Stimulated activated CD4-positive, alpha-beta T cell treated with anti-CD3 and anti-CD28 coated beads, TNF-alpha, amount 100 ng/mL, for 4 hours (primary cell): ENCODE measurements at places on chromosomes 12 and 14.

GRCh38 chr12:107092669-107093416 lies 506 bp downstream of the CRY1 start:
- DNase-seq = peak; percentile 69

DNA sequence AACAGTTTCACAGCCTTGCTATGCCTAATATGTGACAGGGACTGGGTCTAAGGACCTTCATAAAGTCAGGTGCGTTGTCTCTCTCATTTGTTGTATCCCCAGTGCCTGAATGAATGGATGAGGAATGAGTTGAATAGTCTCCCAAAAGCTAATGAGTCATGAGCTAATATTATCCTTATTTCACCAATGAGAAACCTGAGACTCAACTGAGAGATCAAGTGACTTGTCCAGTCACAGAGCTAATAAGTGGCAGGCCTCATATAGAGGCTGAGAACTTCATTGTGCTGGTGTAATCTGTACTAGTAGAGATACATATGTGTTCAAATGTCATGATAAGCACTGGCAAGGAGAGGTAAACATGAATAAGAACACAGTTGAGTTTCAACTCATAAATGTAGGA lies 612.4 kb downstream of the NRXN3 start:
- DNase-seq = no peak

- DNase-seq = no peak
Measured at GRCh38 chr14:58315606-58316005, 17.3 kb downstream of the ARID4A start.

- no peak for DNase-seq
Measured at GRCh38 chr12:123045678-123046077, 65.2 kb downstream of the ARL6IP4 start.

DNA sequence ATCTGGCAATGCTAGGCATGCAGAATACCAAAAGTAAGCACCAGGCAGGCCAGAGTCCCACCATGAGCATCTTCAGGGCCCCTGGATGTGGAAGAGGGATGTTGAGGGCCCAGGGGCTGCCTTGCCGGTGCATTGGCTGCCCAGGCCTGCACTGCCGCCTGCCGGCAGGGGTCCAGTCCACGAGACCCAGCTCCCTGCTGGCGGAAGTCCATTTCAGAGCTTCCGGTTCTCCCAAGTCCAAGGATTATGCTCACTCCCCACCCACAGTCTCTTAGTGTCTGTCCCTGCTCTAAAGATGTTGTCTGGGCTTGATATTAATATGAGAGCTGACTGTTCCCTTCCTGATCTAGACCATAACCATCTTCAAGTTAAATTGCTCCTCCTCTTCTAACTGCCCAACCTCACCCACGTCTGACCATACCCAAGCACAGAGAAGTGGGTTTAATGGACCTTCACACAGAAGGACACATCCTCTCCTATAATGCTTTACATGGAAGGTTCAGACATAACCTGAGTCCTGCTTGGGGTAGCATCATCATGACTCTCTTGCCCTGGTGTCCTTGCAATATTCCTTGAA lies 117.4 kb downstream of the DAD1 start:
- DNase-seq = no peak

DNA sequence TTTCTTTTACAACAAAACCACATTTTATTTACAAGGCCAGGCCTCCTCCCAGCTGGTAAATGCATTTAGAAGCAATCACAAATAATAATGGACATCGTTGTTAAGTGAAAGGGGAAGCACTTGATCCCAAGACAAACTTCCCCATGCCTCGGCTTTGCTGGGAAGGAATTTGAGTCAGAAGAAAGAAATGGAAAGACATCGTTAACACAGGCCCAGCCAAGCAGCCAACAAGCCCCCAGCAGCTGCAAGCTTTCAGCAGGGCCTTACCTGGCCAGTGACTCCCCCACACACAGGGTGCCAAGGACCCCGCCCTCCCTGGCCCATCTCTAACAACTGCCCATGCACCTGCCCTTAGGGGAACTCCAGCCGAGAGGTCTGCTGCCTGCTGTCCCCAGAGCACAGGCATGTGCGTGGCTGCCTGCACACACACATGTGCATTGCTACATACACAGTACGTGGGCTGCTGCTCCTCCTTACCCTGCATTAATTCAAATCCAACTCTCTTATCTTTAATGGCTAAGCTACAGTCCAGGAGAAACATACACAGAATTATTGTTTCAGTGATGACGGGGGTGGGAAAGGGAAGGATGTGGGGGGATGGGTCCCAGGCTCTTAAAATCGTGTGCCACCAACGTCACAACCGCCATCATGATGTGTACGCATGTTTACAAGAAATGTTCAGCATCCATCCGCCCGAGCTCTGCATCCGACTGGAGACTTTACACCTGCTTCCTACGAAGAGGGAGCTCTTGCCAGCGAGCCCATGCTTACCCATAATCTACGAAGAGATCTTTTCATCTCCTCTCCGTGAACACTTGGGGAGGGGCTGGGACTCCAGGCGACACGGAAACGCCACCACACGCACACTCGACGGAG lies 9.8 kb downstream of the BCL11B start:
- DNase-seq = no peak

DNA sequence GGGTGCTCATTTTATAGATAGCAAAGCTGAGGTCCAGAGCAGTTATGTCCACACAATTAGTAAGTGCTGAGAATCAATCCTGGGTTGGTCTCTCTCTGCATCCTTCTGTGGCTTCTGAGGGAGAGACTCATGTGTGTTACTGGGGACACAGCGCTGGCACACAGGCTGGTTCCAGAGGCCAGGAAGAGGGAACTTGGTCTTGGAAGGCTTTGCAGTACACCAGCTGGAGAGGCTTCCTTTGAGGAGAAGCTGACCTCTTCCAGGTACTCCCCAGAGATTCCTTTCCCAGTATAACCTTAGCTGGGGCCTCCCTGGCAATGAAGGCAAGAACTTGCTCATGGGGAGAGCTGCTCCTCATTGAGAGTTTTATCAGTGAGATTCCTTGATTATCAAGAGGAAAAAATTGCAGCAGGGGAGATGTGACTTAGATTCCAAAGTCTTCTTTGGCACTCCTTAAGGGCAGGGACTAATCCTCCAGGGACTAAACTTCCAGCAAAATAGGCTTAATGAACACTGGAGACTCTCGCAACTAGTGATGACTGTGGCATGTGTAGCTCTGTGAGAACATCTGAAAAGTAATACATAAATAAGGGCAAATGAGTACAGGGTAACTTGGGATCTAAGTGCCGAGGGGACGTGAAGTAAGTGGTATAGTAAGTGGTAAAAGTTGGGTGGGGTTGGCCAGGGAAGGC lies 13.9 kb upstream of the KRT80 start:
- no peak for DNase-seq

GRCh38 chr14:92800012-92800411 lies 5.9 kb downstream of the GOLGA5 start:
- DNase-seq = no peak

DNA sequence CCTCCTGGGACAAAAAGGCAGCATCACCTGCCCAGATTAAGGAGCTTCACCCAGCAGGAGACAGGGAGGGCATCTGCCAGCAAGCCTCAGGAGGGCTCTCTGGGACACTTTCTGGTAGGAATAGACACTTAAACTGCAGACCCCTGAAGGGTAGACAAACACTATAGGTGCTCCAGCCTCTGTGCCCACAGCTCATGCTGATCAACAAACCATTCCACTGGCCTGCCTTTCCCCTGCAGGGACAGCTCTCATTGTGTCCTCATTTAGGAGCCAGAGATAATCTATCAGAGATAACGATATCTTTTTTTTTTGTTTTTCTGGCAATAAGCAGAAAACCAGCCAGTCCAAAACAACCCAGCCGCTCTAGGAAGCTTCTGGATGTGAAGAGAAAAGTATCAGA lies 251.8 kb upstream of the CCDC196 start:
- no peak for DNase-seq

GRCh38 chr14:55129086-55129427 lies at the start of gene LGALS3:
TSS of gene LGALS3 (plus strand) at chr14:55129252. CDS start at chr14:55137374, 8,122 bp downstream.
- DNase-seq = no peak
